ENCODE measurements at places on chromosomes 12 and 14. TPM values are rescaled to one million over a fixed set of nuclear protein-coding genes. Genes with fewer than 3 reads are reported as not detected.

Gene STAT6
- 40.2 TPM for total RNA-seq

Gene LALBA
- total RNA-seq, result not detected

Gene PTCSC3
- total RNA-seq, result not detected

Gene INSM2
- 0.09 TPM for total RNA-seq

Gene EFS
- total RNA-seq, result 104 TPM

Gene ZNF839
- 16.1 TPM for total RNA-seq

Gene IAPP
- total RNA-seq, result not detected

DNA sequence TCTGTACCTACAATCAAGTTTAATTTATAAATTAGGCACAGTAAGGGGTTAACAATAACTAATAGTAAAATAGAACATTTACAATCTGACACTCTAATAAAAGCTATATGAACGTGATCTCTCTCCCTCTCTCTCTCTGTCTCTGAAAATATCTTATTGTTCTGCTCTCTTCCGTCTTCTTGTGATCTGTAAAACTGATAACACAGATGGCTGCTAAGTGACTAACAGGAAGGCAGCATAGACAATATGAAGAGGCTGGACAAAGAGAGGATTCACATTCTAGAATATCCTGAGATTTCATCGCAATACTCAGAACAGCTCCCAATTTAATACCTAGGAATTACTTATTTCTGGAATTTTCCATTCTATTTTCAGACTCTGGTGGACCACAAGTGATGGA lies 827.2 kb downstream of the FLRT2 start:
- no peak for DNase-seq

DNA sequence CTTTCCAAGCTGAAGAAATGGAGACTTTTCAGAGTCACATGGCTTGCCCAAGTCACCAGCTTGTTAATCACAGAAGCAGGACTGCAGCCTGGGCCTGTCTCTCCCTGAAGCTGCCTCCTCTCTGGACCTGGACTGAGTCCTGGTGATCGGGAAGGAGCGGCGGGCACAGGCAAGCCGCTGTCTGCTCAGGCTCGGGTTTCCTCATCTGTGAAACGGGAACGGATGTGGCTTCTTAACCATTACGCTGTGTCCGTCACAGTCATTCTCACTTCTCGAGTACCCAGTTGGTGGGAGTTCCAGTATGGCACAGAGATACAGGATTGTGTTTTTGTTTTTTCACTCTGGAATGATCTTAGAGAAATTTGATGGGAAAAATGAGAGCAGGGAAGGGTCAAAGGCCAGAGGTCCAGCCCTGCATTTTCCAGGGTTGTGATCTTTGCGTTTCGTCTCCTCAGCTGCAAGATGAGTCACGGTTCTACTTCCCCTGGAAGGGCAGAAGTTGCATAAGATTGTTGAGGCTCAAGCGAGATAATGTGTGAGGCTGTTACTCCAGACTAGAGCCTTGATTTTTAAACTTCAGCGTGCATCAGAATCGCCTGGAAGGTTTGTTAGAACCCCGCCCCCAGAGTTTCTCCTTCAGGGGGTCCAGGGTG lies 7.6 kb upstream of the LRTM2 start:
- no peak for DNase-seq

GRCh38 chr12:117328556-117329100 lies 32.8 kb downstream of the NOS1 start:
- DNase-seq, result no peak

DNA sequence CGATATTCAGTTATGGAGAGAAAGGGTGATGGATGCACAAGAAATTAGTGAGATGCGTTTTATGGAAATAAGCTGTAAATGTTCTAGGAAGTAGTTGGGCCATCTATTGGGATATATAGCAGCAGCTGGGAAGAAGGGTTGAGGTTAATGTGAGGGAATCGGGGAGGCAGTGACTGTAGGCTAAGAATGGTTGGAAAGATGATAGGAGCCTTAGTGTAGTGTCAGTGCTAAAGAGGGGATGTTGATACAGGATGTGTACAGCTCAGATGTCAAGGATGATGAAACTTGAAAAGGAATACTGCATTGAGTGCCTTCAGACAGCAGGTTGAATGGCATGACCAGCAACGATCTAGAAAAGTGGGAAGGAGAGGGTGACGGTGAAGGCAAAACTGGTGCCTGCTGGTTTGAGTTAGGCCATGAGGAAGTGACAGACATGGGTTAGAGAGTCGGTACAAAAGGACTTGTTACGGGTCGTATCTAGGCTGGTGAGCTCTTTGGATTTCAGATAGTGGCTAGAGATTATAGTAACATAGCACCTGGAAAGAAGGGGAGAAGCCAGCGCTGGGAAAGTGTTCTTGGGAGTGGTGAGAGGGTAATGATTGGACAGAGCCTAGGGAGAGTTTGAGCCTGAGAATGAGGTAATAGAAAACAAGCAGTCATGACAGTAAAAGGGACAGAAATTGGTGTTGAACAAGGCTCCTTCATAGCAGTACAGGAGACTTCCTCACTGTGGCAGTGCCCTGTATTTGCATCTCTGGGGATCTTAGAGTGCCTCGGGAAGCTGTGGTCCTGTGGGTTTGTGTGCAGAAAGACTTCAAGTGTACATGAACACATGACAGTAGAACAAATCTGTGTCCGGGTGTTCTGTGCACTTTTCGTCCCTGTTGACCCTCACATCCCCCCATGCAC lies 9.6 kb downstream of the MARS1 start:
- DNase-seq, result no peak

- DNase-seq, result no peak
Measured at GRCh38 chr14:79009286-79009685, 839.1 kb downstream of the NRXN3 start.

- DNase-seq, result no peak
Measured at GRCh38 chr14:96176811-96177211, 27.8 kb upstream of the BDKRB2 start.

- no peak for DNase-seq
Measured at GRCh38 chr12:120455302-120455701, 9.1 kb downstream of the GATC start.

DNA sequence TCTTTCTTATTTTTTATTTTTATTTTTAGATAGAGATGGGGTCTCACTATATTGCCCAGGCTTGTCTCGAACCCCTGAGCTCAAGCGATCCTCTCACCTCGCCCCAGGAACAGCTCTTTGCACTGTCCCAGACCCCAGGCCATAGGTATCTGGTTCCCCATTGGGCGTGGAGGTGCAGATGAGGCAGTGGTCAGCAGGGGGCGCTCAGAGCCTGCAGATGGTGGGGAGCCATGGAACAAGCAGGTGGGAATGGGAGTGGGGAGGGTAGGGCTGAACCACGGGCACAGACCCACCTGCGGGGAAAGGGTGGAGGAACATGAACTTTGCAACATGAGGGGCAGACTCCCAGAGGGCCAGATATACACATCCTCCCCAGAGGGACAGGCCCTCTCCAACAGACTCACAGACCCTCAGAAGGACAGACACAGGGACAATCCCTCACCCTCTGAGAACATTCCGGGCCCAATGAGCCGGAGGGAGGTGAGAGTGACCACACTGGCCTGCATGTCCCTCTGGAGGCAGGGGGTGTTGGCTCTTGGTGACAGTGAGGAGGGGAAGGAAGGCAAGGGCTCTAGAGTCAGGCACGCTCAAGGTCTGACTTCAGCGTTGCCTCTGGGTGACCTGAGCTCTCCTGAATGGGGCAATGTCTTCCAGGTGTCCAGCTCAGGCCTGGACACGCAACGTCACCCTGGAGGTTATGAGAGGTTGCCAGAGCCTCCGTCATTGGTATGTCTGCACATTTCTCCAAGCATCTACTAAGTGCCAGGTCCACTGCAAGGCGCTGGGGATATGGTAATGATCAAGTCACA lies 34.9 kb downstream of the KRT80 start:
- peak; percentile 87 for DNase-seq

Data from neural crest cell (in vitro differentiated cells).